OCI-LY7 (cell line): ENCODE measurements at places on chromosomes 7 and 10. TPM values are rescaled to one million over a fixed set of nuclear protein-coding genes. Genes with fewer than 3 reads are reported as not detected.
A peak's percentile ranks its signal among the peaks of the same experiment; 100 is the strongest.

DNA sequence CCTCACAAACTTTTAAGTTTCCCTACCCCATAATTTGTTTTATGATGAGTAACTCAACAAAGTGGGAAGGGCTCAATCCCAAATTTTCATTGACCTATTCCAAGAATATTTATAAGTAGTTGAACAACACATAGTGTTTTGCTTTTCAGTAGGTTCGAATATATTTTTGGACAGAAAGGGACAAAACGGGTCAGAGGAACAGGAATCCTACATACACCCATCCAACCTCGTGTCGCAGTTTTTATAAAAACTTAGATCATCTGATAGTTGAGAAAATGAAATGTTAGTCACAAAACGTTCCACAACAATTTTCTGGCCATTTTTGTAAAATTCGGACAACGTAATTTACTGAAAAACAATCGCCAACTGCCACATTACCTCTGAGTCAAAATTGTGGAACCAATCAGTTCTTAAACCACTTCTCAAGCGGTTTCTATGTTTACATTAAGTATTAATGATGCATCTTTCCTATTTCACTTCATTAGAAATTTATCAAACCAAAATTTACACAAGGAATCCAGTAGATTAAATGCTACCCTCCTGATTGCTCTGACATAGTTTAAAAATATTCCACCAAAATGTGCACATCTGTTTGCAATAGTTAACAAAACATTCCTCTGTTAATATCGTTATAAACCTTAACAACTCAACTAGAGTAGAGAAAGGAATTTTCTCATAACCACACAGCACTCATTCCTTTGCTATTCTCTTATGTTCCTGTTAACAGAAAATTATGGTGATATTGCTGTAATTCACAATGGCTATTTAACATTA, 6.3 kb downstream of the WNT16 start:
- no peak for DNase-seq

- no peak for DNase-seq
These were observed 489.9 kb downstream of the NXPH1 start for GRCh38 chr7:8923164-8923806.

DNA sequence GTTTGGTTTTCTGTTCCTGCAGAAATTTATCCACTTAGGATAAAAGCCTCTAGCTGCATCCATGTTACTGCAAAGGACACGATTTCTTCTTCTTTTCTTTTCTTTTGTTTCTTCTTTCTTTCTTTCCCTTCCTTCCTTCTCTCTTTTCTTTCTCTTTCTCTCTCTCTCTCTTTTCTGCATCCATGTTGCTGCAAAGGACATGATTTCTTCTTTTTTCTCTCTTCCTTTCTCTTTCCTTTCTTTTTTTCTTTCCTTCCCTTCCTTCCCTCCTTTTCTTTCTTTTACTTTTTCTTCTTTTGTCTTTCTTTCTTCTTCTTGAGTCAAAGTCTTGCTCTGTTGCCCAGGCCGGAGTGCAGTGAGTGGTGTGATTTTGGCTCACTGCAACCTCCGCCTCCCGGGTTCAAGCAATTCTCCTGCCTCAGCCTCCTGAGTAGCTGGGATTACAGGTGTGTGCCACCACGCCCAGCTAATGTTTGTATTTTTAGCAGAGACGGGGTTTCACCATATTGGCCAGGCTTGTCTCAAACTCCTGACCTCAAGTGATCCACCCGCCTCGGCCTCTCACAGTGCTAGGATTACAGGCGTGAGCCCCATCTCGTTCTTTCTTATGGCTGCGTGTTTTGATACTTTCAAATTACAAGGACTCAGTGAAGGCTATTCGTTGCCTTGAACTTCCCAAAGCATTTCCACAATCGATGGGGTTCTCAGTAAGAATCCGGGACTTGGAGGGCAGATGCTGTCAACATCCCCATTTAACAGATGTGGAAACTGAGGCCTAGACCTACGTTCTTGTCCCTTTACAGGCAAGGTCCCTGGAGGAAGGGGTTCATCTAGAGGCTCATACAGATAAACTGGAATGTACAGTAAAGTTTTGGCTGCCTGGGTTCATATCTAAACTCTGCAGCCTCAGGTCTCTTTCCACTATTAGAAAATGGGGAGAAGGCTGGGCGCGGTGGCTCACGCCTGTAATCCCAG, 1.9 kb upstream of the GNB2 start:
- DNase-seq, result no peak

GRCh38 chr7:106193661-106194060, 81.5 kb upstream of the SYPL1 start:
- no peak for DNase-seq

GRCh38 chr7:140592964-140593671, 47.5 kb downstream of the DENND2A start:
- no peak for DNase-seq

DNA sequence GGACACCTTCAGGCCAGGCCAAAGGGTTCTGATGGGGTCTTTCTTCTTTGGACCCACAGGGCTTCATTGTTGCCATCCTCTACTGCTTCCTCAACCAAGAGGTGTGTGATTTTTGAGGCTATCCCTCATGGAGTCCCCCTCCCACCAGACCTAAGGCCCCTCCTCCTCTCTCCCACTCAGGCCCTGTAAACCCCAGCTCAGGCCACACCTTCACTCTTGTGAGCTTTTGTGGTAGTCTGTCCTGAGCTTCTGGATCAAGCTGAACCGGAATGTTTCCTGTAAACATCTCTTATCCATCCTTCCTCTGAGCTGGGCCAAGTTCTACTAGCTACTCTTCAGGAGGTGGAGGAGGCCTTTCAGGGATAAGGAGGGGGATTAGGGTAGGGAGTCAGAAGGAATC, 13.5 kb downstream of the GHRHR start:
- no peak for DNase-seq

- no peak for DNase-seq
These were observed 576.5 kb downstream of the PTPRN2 start for GRCh38 chr7:158010961-158011693.

GRCh38 chr7:50865450-50865849, 82.8 kb upstream of the GRB10 start:
- no peak for DNase-seq

GRCh38 chr7:140623980-140624379, 16.6 kb downstream of the DENND2A start:
- DNase-seq, result no peak

DNA sequence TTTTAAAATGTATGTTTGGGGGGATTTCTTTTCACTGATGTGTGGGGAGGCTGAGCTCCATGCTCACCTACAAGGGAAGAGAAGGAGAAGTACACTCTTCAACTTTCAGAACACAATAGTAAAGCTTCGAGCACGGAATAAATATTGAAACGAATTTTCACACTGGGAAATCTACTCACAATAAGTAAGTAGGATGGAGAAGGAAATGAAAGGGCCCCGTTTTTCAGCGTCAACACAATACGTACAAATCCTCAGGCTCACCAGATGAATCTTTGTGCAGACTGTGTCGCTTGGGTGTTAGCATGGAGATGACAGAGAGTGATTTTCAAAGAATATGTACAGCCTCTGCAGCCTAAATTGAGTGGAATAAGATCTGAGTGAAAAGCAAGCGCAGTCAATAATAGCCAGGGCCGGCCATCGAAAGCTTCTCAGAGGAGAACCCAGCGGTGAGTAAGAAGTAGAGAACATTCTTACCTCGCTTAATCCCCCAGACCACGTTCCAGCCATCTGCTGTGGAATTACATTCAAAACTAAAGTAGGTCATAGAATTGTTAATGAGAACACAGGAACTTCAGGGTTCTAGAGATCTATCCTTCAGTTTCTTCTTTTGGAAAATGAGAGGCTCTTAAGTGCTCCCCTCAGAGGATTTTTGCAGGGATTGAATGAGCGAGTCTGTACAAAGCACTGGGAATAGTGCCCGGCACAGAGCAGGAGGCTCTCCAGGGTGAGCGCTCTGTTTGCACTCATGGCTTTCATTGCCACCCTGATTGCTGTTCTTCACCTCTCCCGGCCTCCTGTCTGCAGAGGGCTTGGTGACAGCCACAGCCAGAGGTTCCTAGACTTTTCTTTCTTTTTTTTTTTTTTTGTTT, 292.8 kb downstream of the SFMBT2 start:
- DNase-seq, result no peak

GRCh38 chr7:26388256-26388655, 96.6 kb downstream of the SNX10 start:
- DNase-seq, result no peak

GRCh38 chr7:1433128-1433920, 25.9 kb downstream of the MICALL2 start:
- no peak for DNase-seq

DNA sequence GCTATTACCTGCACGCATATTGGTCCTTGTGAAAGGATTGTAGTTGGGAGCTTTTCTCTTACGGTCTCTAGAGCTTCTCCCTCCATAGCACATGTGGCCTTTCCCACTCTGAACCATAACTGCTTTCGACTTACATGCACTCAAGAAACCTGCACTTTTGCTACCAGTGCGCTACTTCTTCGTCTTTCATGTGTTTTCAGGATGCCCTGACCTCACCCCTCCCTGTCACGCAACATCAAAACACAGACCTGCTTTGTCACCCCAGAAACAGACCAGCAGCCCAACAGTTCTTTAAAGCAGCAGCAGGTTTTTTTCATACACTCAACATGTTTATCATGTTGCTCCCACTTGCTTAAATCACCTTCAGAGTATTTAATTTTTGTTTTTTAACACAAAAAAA, 243.5 kb upstream of the TCF7L2 start:
- no peak for DNase-seq

DNA sequence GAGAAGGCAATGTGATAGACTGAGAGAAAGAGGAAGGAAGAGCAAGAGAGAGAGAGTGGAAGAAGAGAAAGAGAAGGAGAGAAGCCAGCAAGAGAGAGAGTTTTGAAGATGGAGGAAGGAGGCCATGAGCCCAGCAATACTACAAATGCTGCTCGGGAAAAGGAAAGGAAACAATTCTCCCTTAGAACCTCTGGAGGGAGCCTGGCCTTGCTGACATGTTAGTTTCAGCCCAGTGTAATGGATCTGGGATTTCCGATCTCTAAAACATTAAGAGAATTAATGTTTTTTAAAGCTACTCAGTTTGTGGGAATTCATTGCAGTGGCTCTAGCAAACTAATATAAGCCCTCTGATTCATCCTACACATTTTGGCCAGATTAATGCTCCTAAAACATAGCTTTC, 206.8 kb upstream of the MTPN start:
- no peak for DNase-seq

- no peak for DNase-seq
These were observed 396.7 kb downstream of the PHTF2 start for GRCh38 chr7:78195281-78195680.

DNA sequence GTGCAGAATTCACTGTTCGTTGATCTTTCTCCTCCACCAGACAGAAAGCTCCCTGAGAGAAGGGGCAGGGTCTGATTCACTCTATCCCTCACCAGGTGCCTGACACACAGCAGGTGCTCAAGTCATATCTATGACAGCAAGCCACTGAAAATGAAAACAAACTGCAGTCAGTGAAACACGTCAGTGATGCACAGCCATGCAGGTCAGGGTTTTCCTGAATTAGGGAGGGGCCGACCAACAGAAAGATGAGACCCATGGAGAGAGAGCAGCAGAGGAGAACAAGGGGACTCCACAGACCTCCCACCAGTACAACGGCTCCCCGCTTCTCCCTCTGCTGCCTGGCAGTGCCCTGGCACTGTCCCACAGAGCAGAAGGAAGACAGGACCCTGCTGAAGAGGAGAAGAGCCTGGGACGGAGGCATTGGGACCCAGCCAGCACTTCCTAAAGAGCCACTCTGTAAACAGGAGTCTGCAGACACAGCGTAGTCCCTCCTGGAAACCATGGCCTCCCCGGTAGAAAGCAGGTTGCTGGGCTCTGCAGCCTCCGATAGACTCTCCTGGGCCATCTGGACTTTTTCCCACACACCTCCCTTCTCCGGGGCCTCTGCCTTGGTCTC, 50.3 kb downstream of the FAM53B start:
- no peak for DNase-seq

DNA sequence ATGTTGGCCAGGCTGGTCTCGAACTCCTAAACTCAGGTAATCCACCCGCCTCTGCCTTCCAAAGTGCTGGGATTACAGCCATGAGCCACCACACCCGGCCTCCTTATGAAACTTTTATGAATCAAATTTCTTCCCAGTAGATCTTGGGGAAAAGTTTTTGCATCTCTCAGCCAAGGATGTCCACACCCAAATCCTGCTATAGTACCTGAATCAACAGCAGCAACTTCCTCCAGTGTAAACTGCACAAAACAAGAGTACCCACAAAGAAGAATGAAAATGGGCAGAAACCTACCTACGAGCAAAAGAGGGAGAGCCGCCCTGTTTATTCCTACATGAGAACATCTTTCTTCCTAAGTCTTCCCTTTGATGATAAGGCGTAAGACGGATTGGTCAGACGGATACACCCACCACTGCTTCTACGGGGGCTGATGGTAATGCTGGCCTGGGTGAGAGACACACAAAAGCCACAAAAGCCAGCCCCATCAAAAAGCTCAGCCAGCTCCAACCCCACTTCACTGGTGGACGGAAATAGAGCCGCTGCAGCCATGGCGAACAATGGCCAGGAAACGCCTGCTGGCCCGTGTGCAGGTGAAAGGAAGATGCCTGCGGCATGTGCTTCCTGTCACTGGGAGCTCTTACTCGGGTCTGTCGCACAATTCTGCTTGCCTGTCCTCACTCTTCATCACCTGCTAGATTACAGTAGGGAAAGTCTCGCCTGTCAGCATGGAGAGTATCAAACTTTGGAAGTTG, 10.4 kb downstream of the JCAD start:
- DNase-seq, result peak; percentile 11

GRCh38 chr7:85974176-85974575, 669.5 kb upstream of the GRM3 start:
- DNase-seq, result no peak

GRCh38 chr7:151244196-151244840, 4.2 kb downstream of the SMARCD3 start:
- peak; percentile 66 for DNase-seq

DNA sequence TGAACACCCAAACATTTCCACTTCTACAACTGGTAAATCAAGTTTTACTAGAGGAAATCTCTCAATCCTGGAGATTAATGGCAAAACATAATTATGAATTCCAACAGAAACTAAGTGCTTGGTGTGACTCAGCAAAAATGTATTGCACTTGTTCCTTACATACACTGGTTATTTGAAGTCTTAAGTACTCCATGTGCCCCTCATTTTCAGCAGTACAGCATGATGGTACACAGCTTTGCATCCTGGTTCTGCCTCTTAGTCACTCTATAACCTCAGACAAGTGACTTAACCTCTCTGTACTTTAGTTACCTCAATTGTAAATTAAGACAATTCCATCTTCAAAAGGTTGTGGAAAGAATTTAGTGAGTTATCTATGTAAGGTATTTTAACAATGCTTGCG, 12.9 kb downstream of the SLC16A12 start:
- DNase-seq, result no peak

VSTM4 gene
- total RNA-seq, result not detected in 2 replicates

SPDYE5 gene
- not detected in 2 replicates for total RNA-seq

CALHM1 gene
- total RNA-seq, result 0.13 and 0.18 TPM in 2 replicates

BCCIP gene
- total RNA-seq, result 81.1 and 96.2 TPM in 2 replicates

XRCC2 gene
- total RNA-seq, result 40.1 and 49.6 TPM in 2 replicates

NSUN5 gene
- total RNA-seq, result 60.4 and 67.7 TPM in 2 replicates

TUBAL3 gene
- total RNA-seq, result not detected in 2 replicates

PNLIPRP3 gene
- not detected in 2 replicates for total RNA-seq

TDRD1 gene
- total RNA-seq, result not detected in 2 replicates

PCDH15 gene
- not detected in 2 replicates for total RNA-seq

GSDME gene
- total RNA-seq, result 33.0 and 47.0 TPM in 2 replicates

INTS15 gene
- total RNA-seq, result 38.8 and 40.9 TPM in 2 replicates
